Caco-2 (cell line): ENCODE measurements at places on chromosomes 11 and 22.
A peak's percentile ranks its signal among the peaks of the same experiment; 100 is the strongest.

- peak; percentile 30 for DNase-seq
Measured at GRCh38 chr11:134380785-134381184, 31.3 kb downstream of the B3GAT1 start.

- peak; percentile 34 for DNase-seq
Measured at GRCh38 chr11:64870893-64871466, 7.4 kb downstream of the EHD1 start.

DNA sequence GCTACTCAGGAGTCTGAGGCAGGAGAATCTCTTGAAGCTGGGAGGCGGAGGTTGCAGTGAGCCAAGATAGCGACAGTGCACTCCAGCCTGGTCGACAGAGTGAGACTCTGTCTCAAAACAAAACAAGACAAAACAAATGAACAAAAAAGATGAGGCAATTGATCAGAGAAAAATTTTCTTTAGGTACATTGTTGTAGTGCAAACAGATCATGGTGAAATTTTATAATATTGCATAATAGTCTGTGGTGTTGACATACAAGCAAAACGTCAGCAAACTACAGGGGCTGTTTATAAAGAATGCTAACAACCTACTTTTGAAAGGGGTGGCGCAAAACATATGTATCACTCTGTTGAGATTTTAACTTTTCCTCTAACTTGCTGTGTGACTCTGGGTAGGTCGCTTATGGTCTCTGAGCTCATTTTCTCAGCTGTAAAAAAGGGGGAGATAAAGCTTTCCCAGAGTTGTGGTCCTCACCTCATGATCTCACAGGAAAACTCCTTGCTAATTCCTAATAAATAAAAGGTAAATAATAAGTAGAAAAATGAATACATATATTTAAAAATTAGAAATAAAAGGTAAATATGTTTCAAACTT lies 64.8 kb upstream of the NUP160 start:
- DNase-seq = no peak

DNA sequence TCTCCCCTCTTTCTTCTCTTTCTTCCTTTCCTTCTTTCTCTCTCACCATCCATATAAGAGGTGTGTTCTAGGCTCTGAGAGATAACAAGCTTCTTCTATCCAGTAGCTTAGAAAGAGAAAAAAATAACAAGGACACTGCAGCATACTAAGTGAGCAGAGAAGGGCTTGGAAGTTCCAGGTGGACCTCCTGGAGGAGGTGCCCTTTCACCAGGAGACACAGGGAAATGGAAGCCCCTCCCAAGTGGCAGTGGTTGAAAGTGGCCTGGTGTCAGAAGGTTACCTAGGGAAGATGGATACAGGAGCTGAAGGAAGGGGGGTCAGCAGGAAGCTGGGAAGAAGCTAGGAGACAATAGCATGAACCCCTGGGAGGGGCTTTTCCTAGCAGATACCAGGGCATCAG lies 5.5 kb downstream of the DCHS1 start:
- DNase-seq = no peak

GRCh38 chr11:82791779-82792178 lies 58.1 kb upstream of the FAM181B start:
- no peak for DNase-seq

- no peak for DNase-seq
Measured at GRCh38 chr11:116930177-116930576, 92.8 kb upstream of the APOA1 start.
